NCI-H446 treated with DMSO at 0.1 percent for 48 hours (cell line): ENCODE measurements at places on chromosomes 7 and 10.

DNA sequence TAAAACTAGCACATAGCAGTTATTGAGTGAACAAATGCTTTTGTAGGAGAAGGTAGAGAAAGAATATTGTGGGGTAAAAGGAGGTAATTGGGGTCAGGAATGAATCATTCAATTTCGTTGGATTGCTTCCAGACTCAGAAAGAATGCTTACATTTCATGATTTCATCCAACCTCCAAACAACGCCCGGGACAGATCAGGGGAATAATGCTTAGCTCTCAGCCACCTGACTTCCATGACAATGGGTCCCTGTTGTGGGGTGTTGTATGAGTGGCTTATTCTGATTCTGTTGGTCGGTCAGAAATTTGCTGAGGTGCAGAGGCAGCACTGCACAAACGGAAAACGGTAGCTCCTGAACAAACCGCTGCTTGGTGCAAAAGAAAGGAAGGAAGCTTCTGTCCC is 24.0 kb upstream of the INPP5F start:
- no peak for DNase-seq

DNA sequence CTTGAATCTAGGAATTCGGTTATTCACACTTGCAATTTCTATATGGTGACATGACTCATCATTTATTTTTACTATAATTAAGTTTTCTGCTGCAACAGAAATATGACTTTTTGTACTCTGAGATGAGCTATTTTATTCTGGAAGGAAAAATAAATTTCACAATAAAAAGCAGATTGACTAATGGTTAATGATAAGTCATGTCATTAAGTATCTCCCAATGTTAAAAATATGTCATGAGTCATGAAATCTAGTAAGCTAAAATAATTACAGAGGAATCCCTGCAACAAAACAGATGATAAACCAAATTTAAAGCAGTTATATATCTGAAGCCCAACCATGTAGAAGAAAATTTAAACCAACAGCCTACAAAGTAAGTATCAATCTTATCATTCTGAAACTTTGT is 149.2 kb downstream of the CACNA2D1 start:
- DNase-seq, result no peak

- no peak for DNase-seq
These were observed 30.4 kb upstream of the PPIF start for GRCh38 chr10:79316671-79317431.

DNA sequence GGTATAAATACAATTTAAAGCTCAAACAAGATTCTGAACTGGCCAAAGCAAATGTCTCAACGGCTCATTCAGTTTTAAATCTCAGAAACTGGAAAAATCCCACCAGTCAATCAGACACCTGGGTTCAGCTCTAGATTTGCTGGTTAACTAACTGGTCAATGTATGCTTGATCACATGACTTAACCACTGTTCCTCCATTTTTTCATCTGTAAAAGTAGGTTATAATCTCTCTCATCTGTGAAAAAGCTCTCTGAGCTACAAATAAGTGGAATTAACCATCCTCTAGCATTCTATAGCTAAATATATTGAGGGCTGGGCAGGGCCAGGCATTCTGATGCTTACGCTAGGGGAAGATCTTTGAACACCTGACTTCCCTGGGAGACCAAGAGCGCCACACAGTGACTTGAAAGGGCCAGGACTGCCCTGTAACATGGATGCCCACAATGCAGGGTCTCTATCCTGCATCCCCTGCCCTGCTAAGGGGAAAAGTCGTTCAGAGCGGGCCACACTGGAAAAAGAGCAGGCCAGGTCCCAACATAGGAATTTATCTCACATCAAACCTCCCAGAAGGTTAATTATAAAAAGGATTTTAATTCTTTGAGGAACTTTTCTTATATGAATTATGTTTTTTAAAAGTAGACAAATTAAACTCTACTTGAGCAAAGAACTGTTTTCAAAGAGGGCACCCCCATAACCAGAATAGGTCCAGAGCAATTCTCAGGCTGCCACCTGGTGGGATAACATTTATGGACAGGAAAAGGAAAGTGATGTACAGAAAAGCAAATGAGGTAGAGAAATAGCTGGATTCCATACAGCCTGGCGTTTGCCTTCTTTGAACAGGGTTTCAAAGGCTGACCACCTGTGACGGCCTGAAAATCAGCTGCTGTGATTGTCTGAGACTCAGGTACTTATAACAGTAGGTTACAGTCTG is 1.8 kb downstream of the RP9 start:
- DNase-seq, result peak; percentile 2

DNA sequence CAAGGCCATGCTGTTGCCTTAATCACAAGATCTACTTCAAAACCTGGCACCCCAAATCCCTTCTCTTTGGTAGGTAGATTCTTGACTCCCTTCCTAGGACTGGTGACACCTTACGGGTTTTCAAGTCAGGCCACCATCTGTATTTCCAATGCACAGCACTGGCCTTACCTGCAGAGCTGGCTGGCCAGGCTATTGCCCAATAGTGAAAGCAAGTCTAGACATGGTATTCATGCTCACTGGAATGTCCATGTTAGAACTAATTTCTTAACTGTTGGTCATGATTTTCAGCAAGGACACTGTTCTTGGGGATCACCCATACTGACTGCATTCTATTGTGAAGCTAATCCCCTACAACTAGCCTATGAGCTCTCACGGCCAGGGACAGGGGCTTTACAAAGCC is 313.1 kb upstream of the RNF32 start:
- no peak for DNase-seq

GRCh38 chr10:28273343-28273742 is 29.5 kb downstream of the MPP7 start:
- DNase-seq, result no peak

DNA sequence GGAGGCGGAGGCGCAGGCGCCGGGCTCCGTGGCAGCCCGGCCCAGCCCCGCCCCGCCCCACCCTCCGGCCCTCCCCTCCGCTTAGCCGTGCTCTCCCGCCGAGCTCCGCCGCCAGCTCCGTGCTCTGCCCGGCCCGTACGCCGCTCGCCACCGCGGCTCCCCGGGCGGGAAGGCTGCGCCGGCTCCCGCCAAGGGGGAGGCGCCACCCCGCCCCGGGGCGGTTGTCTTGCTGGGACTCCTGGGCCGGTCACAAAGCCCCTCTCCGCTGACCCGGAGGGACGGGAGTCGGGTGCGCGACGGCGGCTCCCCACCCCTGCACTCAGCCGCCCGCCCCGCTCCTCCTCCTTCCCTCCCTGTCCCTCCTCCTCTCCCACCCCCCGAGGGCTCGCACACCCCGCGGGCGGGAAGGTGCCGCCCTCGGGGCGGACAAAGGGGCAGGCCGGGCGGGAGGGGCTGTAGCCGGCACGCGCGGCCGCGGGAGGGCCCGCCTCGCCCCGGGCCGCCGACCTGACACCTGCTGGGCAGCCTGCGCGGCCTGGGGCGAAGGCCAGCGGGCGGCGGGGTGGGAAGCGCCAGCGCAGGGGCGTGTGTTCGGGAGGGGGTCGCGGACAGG is 11.5 kb upstream of the SP8 start:
- DNase-seq, result peak; percentile 36

DNA sequence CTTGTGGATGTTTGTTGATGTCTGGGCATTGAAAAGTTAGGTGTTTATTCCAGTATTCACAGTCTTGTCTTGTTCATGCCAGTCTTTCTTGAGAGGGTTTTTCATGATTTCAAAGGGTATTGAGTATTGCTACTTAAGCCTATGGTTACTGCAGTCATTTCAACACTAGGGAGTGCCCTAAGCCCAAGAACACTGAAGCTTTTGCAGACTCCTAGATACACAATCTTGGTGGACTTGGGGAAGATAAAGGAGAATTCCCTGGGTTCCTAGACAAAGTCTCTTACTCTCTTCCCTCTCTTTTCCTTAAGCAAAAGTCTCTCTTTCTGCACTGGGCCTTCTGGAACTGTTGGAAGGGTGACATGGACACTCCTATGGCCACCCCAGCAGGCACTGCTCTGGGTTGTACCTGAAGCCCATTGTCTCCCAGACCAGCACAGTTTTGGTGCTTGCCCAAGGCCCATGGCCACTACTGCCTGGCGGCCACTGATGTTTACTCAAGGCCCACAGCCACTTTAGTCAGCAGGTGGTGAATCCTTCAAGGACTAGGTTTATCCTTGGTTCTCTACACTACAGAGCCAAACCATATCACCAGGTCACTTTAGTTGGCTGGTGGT is 24.9 kb downstream of the SAMD9 start:
- DNase-seq, result no peak

DNA sequence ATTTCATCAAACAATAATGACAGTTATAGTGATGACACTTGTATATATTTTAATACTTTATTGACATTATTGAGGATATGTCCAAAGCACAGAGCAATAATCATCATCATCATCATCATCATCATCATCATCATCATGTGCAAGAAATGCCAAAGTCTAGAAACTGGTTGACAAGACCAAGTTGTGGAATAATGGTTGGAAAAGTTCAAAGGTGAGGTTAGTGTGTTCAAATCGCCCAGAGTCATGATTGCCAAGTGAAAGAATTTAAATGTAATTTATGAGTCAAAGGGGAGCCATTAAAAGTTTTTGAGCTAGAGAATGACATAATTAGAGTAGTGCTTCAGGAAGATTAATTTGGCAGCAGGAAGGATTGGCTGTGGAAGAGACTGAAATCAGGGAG is 852.4 kb downstream of the SORCS1 start:
- no peak for DNase-seq

DNA sequence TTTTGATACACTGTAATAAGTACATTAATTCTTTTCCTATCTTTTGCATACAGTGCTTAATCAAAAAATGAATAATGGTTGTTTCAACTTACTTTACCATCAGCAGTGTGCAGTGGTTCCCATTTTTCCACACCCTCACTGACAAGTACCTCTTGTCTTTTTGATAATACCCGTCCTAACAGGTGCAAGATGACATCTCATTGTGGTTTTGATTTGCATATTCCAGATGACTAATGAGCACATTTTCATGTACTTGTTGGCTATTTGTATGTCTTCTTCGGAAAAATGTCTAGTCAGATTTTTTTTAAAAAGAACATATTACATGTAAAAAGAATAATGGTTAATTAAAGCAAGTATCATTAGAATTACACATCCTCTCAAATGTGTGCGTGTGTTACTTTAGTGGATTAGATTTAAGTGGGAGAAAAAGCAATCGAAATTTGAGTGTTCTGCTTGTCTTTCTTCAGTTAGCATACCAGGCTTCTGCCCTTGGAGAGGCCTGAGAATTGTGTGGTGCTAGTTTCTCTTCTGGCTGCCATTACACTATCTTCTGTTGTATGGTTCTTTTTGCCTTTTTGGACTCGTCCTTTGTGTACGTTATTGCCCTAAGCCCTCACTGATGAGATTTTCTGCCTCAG is 291.2 kb downstream of the AUTS2 start:
- no peak for DNase-seq

DNA sequence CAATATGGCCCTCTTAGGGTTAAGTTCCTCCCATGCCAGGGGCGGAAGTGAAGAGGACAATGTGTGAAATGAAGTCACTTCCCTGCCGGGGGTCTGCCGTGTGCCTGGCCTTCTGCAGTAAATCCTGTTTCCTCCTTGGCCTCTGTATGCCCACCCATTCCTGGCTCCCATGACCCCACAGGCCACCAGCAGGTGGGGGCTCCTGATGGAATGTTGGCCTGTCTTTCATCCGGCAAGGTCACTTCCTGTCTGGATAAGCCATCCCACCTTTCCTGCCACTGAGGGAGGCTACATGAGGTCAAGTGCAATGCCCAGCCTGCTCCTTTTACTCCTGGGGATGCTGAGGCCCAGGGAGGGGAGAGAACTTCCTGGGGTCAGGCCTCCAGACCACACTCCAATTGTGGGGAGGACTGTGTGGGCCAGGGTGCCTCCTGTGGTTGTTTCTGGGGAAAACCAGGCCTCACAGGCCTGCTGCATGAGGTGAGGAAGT is 22.3 kb downstream of the PALD1 start:
- DNase-seq, result no peak

DNA sequence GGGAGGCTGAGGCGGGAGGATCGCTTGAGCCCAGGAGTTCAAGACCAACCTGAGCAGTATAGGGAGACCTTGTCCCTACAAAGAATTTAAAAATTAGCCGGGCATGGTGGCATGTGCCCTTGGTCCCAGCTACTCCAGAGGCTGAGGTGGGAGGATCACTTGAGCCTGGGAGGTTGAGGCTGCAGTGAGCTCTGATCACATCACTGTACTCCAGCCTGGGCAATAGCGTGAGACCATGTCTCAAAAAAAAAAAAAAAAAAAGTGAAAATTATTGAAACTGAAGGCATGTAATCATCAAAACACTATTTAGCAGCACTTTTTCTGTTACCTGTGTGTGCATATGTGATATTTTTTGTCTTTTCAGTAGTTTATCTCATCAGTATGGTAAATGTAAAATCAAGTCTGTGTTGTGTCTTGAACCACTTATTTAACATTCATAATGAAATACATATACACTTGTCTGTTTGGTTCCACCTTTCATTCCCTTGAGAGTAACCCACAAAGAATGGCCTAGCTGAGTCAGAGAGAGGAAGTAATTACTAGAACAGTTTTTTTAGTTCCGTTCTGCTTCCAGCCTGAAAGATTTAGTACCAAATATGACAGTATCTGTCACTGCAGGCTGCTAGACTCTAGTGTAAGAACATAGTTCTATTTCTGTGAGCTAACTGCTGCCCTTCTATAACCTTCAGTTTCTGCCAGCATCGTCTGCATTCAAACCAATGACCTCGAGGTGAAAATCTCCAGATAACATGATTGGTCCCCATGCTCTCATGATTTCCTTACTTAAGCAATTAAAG is 68.6 kb downstream of the MMRN2 start:
- DNase-seq, result no peak

- DNase-seq, result no peak
These were observed 486 bp upstream of the SORCS1 start for GRCh38 chr10:107164992-107165391.

DNA sequence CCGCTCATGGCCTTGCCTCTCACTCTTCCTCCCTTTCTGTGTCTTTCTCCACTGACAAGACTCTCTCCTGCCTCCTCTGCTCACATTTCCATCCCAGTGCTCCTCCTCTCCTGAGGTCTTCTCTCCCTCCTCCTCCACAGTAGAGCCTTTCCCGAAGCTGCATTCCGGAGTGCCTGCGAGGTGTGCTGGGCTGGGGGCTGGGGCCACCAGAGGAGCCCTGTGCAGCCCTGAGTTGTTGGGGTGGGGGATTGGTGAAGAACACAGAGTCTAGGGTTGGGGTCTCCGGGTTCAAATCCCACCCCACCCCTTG is 76.4 kb downstream of the ZMIZ1 start:
- no peak for DNase-seq
